ENCODE measurements at places on chromosomes 11 and 22.

DNA sequence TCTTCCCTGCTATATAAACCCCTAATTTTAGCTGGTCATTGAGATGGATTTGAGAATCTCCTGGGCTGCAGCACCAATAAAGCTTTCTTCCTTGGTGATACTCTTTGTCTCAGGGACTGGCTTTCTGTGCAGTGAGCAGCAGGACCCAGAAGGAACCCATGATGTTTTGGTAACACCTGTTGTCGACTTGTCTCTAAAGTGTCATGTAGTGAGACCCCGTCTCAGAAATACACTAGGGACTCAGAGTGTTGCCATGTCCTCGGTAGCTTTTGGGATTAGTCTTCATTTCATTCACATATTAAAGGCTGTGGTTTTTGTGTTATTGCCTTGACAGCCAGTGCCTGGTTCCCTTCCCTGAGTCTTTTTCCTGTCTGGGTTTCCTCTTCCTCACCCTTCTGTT lies 1078.7 kb downstream of the TBC1D22A start:
- no peak for DNase-seq

GRCh38 chr11:43397251-43397650 lies 38.5 kb downstream of the TTC17 start:
- DNase-seq = no peak

DNA sequence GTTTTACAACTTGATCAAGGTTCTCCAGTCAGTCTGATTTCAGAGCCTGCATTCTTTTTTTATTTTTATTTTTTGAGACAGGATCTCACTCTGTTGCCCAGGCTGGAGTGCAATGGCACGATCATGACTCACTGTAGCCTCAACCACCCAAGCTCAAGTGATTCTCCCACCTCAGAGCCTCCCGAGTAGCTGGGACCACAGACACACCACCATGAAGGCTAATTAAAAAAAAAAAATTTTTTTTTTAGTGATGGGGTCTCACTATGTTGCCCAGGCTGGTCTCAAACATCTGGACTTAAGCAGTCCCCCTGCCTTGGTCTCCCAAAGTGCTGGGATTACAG lies 117.2 kb upstream of the NAV2 start:
- DNase-seq = no peak

- peak; percentile 44 for DNase-seq
These were observed 758 bp downstream of the MCAM start for GRCh38 chr11:119316016-119316728.

GRCh38 chr11:43738600-43739409 lies 58.3 kb downstream of the HSD17B12 start:
- DNase-seq = peak; percentile 91

DNA sequence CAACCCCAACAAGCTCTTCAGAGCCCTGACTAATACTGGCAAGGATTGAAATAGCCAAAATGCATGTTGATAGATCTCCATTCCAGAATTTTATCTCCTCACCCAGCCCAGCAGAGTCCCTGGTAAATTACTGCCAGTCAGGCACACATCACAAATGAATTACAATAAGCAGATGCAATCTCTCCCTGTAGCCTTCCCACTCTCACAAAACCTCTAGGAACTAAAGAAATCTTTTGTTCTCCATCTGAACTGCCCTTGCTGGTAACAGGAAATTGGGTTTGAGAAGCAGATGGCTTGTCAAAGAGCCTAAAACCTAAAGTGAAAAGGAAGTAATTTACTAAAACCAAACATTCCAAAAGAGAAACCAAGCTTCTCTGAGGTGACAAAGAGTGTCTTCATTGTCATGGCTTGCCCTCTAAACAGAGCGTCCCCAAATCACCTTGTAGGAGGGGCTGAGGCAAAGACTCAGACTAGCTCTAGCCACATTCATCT lies 59.5 kb downstream of the FAM168A start:
- DNase-seq = peak; percentile 25

GRCh38 chr22:27086080-27087044 lies 429.0 kb downstream of the MIAT start:
- no peak for DNase-seq

DNA sequence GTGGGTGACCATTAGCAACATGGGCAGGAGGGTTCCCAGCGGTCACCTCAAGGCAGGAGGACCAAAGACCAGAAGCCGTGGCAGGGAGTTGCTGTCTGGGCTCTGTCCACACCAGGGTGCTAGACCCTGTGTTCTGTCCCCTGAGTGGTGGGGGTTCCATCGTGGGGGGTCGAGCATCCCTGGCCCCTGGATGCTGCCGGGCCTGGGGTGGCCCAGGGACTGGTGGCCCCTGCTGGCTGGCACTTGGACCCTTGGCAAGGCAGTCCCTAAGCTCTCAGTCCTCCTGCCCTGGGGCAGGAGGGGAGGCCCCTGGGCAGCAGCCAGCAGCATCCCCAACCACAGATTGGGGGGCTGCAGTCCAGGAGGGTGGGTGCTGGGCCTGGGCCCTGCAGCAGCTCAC lies 13.4 kb upstream of the ARHGAP8 start:
- no peak for DNase-seq

GRCh38 chr22:37090920-37091695 lies 18.4 kb downstream of the TMPRSS6 start:
- no peak for DNase-seq

DNA sequence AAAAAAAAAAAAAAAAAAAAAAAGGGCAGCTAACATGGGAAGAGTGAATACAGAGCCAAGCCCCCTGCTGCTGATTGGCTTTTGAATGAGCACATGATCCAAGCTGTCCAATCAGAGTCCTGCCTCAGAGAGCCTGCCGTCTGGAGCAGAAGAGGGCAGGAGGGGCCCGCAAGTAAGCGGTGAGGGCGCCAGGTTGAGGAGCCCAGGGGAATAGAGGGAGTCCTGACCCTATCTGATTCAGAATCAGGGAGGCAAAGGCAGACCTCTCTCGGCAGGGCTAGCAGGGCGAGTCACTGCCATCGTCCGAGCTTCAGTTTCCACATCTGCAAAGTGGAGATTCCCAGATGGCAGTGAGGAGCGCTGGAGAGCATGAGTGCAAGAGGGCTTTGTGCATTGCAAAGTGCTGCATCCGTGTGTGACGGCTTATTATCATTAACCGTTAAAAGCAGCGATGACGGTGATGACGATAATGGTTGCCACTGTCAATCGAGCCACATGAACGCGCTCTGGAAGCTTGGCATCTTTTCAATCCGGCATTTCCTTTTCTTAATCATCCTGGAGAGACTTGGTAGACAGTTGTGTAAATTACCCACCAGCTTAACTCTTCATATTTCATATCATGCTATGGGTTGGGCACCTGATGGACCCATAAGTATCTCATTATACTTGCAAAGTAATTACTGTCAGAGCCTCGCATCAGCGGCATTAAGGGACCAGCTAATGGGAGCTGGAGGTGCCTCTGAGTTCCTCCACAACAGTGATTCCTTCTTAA lies 68.6 kb upstream of the ATXN10 start:
- peak; percentile 84 for DNase-seq

DNA sequence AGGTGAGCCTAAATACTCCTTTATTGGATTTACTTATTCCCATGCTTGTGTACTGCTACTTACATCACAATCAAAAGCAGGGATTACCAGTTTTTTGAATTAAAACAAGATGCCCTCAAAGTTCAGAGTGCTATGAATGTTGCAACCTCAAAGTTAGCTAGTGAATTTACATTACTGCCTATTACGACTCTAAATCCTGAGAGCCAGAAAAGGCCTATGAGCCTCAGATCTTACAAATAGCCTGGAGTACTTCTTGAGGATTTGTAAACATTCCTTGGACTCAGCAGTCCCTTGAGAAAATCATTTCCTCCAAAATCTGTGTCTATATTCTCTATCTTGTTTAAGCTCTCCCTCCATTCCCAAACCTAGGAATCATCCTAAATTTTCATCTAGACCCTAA lies 25.5 kb downstream of the CHORDC1 start:
- no peak for DNase-seq

- DNase-seq = peak; percentile 27
These were observed 34.2 kb upstream of the PRR5 start for GRCh38 chr22:44667829-44668189.

DNA sequence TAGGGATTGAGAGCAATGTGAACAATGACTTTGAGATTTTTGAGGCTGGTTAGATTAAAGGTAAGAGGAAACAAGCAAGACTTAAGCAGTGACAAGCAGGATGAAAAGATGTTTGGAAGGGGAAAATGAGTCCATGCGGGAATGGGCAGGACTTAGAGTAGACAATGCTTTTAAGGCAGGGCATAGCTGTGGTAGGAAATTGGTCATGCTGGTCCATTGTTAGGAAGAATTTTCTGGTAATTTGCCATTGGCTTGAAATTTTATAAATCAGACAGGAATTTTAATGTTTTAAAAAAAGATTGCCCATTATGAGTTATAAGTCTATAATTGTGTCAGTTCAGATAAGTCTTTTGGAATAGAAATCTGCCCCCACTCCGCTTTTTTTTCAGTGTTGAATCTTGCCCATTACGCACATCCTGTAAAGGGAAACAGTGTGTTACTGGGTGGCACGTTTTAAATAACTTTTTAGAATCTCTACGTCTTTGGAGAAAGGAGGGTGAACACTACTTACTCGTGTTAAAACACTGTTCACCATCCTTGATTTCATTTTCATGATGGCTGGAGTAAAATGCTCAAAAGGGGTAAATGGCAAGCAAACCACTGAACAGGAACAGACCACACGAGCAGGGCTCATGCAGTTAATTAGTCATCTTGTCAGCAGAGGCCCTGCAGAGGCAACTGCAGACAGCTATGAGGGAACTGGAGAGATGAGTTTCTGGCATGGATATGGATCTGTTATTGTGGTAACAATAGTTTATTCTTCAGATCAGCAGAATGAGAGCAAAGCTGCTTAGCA lies 25.0 kb downstream of the SWAP70 start:
- peak; percentile 86 for DNase-seq

DNA sequence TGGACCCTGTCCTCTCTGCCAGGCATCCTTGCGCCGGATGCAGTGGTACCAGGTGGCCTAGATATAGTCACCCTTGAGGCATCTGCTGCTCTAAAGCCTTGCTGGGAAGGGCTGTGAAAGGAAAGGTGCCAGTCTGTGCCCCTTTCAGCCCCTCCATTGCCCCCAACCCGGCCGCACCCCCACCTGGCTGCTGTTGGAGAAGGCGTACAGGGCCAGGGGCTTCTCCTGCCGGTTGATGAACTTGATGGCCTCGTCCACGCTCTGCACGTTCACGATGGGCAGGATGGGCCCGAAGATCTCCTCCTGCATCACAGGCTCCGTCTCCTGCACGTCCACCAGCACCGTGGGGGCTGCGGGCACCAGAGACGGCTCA lies 10.2 kb downstream of the ALDH3B2 start:
- DNase-seq = no peak

DNA sequence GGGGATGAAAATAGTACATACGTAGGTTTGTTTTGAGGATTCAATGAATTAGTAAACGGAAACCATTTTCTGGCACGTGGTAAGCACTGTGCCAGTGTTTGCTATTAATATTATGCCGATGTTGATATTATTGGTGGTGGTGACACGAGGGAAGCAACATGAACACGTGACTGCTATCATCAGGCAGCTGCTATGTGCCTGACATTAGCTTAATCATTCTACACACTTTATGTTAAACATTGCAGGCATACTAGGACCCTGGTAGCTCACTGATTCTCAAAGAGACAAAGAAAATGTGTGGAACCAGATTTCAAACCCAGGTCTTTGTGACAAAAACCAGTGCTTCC lies 656 bp downstream of the SRRD start:
- DNase-seq = peak; percentile 25

DNA sequence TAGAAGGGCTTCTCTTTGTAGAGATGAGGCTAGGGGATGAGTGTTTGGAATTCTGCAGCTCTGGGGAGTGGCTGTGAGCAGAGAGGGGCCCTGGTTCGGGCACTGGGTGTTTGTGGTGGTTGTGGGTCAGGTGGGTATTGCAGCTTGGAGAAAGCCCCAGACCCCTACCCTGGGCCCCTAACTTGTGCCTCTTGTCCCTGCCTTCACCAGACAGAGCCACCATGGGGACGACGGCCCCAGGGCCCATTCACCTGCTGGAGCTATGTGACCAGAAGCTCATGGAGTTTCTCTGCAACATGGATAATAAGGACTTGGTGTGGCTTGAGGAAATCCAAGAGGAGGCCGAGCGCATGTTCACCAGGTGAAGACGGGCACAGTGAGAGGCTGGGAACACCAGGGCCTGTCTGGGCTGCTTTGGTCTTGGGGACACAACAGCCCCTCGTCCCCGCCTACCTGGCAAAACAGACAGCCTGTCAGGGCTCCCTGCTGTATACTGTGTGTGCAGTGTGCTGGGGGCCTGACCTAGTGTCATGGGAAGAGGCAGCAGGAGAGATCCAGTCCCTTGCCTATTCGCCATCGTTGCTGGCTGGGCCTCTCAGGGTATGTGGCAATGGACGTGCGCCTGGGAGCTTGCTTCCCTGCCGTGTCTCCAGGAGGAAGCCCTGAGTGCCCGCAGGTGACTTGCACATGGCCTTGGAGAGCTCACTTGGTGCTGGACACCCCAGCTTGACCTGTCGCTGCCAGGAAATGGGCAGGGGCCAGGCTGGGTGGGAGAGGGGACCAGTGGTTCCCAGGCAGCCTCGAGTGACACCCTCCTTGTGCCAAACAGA lies 4.3 kb downstream of the INCENP start:
- DNase-seq = no peak

GRCh38 chr11:107196732-107197131 lies 178.5 kb upstream of the GUCY1A2 start:
- no peak for DNase-seq

DNA sequence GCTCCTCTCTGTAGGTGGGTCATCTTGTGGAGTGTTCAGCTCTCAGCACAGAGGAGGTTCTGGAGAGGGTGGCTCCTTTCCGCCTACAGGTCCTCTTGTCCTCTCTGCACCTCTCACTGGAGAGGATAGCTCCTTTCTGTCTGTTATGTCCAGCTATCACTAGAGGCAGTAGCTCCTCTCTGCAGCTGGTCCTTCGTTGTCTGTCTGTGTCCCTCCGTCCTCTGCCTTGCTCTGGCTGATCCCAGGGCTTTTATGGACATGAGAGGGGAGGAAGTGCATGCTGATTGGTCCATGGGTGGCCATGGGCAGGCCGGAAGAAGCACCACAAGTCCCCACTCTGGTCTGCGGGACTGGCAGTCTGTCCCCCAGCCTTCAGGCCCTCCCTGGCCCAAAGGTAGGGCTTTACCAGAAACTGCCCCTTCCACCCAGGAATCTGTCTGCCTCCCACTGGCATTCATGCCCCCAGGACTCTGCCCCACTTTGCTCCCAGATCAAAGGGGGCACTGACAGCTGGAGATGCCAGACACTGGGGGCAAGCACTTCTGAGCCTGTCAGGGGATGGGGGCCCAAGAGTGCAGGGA lies 38.6 kb upstream of the CALCB start:
- DNase-seq = peak; percentile 9

GRCh38 chr11:74490941-74491340 lies 2.6 kb downstream of the LIPT2 start:
- DNase-seq = no peak

DNA sequence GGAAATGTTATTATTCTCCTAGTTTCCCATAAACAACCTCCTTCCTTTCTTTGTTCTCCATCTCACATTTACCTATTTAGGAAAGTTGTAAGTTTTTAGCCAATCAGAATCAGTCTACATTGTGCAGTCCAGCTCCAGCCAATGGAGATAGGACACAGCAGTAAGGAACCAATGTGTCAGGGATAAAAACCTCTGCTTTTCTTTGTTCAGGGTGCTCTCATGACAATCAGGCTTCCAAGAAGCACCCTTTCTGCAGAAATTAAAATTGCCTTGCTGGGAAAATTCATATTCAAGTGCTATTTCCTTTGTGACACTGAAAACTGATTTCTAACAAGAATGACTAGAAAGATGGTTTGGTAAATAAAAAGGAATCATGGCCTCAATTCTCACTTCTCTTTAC lies 14.6 kb downstream of the SCGB2A1 start:
- no peak for DNase-seq
